Inflammatory macrophage (primary cell): ENCODE measurements at places on chromosomes 16 and 17.

DNA sequence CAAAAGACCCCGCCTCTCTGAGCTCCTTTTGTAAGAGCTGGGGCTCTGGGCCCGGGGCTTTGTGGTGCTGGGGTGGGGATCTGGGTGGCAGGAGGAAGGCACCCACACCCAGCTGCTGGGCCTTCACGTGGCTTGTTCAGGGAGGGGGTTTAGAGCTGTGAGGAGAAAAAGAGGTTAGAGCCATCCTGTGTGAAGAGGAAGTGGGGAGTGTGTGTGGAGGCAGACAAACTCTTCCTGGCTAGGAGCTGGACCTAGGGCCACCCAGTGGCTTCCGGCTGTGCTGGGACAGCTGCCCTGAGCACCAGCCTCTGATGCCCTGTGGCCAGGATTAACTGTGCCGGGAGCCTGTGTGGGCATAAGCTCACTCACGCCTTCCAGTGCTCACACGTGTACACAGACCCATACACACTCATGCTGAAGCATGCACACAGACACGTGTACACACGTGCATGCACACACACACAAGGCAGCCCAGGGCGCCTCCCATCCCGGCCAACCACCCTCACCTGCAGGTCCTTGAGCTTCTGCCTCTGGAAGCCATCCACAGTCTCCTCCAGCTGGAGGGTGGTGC, 7.4 kb downstream of the CIBAR2 start:
- DNase-seq = peak; percentile 75

DNA sequence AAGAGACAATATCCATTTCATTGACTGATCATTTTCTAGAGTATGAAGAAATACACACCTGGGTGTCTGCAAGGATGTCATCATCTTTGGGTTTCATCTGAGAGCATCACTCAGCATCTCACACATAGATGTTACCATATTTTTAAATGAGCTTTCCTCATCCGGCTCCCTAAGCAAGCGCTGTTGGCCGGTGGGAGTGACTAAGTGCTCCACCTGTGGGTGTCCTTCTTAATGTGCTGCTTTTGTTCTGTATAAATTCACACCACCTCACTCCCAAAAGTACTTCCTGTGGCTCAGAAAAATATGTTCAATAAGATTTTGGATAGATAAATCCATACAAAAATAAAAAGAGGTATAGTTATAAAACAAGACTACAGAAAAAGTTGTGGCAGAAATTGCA, 7.4 kb downstream of the SSTR2 start:
- DNase-seq = no peak

DNA sequence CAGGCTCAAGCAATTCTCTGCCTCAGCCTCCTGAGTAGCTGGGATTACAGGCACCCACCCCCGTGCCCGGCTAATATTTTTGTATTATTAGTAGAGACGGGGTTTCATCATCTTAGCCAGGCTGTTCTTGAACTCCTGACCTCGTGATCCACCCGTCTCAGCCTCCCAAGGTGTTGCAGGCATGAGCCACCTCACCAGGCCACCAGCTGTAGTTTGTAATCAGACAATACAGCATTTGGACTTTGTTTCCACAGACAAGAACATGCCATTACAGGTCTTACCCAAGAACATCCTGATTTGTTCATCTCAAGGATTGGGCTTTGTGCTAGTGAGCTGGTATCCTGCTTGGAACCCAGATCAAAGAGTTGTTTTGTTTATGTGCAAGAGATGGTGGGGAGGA, 30.1 kb downstream of the C17orf100 start:
- DNase-seq = no peak

DNA sequence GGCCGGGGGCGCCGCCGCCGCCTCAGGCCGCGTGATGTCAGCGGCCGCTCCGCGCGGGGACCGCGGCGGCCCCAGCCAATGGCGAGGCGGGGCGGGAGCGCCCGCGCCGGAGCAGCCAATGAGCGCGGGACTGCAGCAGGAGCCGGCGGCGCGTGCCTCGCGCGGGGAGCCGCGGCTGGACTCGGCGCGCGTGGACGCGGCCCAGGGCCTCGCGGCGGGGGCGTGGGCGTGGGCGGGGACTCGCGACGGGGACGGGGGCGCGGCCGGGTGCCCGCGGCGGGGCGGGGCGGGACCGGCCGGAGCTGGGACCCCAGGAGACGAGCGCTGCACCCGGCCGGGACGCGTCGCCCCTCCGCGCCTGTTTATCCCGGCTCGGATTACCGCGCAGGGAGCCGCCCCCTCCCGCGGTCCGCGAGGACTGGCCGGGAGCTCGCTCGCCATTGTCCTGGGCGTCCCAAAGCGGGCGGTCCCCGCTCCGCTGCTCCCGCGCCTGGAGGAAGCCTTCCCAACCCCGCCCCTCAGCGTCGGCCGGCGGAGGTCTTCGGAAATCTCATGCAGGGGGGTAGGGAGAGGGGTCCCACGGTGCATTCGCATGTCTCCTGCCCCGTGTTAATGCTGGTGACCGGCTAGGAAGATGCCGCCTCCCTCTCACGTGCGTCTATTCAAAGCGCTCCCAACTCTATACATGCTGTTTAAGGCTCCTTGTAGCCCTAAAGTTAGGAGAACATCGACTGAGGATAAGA, at the start of gene RNF157:
Gene RNF157 (minus strand): TSS at position 33 of the 743 bp plus-strand sequence. CDS start 253 bp downstream, outside the sequence.
- DNase-seq = peak; percentile 57

- no peak for DNase-seq
These were observed 25.8 kb downstream of the UBN1 start for GRCh38 chr16:4873091-4873490.

- DNase-seq = no peak
These were observed 301.9 kb downstream of the SOX9 start for GRCh38 chr17:72422505-72423285.

- DNase-seq = no peak
These were observed 95.8 kb downstream of the TMEM132E start for GRCh38 chr17:34675143-34675542.

GRCh38 chr17:5560361-5560988, 23.8 kb downstream of the NLRP1 start:
- no peak for DNase-seq

DNA sequence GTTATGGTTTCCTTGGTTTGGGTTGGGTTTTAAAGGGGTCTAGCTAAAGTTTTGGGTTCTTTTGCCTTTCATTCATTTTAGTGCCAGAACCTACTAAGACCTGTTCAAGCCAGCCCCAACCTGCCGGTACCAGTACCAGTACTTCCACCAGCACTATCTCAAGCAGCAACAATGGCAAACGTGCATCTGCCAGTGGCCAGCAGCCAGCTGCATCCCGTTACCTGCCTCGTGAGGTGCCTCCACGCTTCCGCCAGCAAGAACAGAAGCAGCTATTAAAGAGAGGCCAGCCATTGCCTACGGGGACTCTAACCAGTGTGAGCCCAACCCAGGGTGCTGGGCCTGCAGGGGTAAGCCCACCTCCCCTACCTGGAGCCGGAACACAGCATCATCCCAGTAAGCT, 72.9 kb downstream of the TNRC6C start:
- no peak for DNase-seq

DNA sequence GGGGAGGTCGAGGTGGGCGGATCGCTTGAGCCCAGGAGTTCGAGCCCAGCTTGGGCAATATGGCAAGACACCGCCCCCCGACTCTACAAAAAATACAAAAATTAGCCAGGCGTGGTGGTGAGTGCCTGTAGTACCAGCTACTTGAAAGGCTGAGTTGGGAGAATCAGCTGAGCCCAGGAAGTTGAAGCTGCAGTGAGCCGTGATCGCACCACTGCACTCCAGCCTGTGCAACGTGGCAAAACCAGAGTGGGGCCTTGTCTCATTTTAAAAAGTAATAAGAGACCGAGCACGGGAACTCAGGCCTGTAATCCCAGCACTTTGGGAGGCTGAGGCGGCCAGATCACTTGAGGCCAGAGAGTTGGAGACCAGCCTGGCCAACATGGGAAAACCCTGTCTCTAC, 24.4 kb upstream of the ABCC1 start:
- DNase-seq = no peak

DNA sequence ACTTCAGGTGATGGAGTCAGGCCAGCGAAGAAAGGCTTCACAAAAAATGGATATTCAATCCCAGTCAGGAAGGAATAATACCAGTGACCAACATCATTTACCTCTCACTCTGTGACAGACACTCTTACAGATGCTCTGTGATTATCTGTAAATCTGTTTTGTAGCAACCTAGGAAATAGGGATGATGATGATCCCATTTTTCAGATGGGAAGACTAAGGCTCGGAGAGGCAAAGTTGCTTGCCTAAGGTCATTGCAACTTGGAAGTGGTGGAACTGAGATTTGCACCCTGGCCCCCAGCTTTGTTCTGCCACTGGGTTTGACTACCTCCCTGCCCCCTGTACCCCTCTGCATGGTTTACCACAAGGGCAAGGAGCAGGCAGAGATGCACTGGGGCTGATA, 14.1 kb upstream of the WSCD1 start:
- DNase-seq = no peak

DNA sequence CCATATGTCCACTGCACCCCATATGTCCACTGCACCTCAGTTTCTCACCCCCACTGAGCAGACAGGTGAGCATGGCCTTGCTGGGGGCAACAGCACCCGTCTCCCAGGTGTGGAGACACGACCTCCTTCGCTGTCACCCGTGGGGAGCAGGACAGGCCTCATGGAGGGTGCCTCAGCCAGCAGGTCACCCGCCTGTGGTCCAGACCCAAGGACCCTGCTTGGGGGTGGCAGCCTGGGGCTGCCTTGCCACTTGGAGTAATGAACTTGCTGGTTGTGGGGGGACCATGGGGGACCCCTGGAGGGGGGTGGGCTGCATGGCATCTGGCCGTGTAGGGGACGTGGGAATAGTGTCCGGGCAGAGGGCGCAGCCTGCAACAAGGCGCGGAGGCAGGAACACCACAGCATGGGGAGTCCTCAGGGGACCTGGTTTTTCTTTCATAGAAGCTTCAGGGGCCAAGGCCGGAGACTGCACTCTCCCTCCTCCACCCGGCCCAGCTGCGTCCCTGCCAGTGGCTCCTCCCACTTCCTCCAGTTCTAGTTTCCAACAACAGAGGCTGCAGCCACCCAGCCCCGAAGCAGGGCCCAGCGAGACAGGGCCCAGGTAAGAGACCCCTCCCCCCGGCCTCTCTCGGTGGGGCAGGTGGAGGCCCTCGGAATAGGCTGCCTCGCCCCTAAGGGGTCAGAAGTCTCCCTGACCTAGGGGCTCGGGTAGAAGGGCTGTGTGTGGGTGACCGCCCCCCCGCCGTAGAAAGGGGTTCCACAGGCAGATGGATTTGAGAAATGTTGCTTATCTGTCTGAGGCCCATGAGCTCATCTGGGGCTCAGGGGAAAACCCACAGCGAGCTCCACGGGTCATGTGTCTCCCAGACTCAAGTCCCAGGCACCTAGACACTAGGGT, at the start of gene NHLRC4:
Gene NHLRC4 (plus strand): TSS at position 531 of the 898 bp plus-strand sequence. CDS start 1,043 bp downstream, outside the sequence.
- peak; percentile 45 for DNase-seq

DNA sequence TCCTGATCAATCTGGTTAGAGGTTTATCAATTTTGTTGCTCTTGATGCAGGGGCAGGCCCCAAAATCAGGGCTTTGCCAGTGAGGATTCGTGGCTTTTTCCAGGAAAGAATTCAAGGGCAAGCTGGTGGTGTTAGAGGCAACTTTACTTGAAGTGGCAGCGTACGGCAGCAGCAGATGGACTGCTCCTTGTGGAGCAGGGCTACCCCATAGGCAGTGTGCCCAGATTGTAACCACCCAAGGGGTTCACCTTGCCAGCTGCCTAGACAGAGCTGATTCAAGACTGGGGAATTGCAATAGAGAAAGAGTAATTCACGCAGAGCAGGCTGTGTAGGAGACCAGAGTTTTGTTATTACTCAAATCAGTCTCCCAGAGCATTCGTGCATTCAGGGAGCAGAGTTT, 16.7 kb downstream of the DRC7 start:
- DNase-seq = no peak

- peak; percentile 22 for DNase-seq
These were observed 47.1 kb upstream of the AKTIP start for GRCh38 chr16:53549970-53550690.

GRCh38 chr16:67917140-67917851, 14.4 kb downstream of the CTRL start:
- no peak for DNase-seq

GRCh38 chr16:85096921-85097320, 15.4 kb downstream of the CIBAR2 start:
- DNase-seq = no peak

GRCh38 chr16:67329901-67330300, 3.3 kb downstream of the LRRC36 start:
- DNase-seq = no peak

DNA sequence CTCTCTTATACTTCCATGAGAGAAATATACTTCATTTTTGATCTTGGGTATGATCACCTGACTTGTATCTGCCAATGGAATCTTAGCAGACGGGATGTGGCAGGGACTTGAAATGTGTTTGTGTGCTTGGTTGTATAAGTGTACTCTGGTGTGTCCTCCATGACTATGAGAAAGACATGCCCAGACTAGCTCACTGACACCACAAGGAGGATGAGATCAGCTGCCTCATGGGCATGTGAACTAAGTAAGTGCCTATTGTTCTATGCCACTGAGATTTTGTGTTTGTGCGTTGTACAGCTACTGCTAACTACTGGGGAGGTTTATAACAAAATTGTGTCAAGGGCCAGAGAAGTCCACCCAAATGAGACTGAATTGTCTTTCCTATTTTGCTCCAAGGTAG, 402.2 kb upstream of the SALL1 start:
- DNase-seq = no peak

GRCh38 chr17:19678581-19679453, 30.3 kb downstream of the ALDH3A2 start:
- DNase-seq = no peak

GRCh38 chr17:81644496-81644895, 7.5 kb downstream of the TSPAN10 start:
- DNase-seq = no peak

DNA sequence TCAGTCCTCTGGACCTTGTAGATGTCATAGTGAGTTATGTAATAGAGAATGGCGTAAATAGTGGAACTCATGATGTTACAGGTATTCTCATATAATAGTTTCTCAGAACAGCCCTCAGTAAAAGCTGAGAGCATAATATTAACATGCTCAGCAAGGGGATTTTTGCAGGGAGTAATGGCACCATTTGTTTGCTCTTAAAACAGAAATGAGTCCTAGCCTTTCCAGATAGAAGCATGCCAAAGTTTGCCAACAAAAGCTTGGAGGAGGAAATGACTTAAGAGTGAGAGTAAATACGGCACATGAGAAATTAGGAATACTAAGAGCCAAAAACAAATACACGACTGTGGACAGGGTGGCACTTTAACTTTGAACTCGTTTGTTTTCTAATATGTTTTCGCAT, 198.4 kb downstream of the ANKFN1 start:
- DNase-seq = no peak

DNA sequence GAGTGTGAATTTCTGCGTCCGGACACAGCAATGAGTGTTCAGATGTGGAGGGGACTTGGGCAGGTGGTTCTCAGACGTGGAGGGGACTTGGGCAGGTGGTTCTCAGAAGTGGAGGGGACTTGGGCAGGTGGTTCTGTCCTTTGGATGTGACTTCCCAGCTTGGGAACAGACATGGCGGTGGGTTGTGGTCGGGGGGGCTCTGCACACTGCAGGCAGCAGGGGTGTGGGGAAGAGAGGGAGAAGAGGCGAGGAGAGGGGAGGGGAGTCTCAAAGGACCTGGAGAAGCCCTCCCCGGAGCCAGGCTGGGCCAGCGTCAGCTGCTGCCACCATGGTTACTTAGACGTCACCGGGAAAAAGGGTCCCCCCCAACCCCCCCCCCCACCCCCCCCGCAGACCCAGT, 9.8 kb downstream of the SOX8 start:
- no peak for DNase-seq
